Frontal cortex (tissue), 4 donors: ENCODE measurements at places on chromosomes 12 and 14.

DNA sequence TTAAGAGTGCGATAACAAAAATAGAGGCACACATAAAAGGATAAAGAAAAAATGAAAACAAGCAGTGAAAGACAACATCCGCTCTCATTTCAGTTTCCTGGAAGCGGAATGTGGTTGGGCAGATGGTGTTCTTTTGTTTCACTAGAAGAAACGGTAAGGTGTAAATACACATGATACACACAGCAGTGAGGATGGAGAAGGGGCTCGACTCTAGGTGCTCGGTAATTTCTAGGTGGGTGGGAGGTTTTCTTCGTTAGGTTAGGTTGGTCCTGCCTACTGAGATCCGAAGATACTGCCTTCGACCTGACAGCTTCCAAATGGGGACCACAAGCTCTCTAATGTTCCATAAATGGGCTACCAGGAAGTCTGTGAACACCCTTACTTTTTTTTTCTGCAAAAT is 1082.5 kb downstream of the BCL11B start:
- no peak for DNase-seq

DNA sequence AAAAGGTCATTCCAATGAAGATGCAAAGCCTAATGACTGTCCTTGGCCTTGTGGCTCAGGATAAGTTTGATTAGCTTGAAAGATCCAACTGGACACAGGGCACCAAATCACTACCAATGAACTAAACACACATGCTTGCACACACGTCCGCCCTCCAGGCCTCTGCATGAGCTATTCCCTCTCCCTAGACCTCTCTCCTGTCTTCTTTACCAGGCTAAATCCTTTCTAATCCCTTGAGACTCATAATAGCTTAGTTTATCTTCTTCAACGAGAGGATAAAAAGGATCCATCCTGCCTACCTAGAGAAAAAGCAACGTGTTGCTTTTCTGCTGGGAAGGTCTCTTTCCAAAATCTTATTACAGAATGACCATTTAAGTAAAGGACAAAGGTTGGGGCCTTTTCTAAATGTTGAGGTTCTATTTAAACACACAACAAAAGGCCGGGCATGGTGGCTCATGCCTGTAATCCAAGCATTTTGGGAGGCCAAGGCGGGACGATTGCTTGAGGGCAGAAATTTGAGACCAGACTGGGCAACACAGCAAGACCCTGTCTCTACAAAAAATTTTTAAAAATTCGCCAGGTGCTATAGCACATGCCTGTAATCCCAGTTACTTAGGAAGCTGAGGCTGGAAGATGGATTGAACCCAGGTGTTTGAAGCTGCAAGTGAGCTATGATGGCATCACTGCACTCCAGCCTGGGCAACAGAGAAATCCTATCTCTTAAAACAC is 22.4 kb downstream of the PXN start:
- no peak for DNase-seq

- no peak for DNase-seq
Measured at GRCh38 chr12:123140676-123141614, 9.9 kb downstream of the PITPNM2 start.

DNA sequence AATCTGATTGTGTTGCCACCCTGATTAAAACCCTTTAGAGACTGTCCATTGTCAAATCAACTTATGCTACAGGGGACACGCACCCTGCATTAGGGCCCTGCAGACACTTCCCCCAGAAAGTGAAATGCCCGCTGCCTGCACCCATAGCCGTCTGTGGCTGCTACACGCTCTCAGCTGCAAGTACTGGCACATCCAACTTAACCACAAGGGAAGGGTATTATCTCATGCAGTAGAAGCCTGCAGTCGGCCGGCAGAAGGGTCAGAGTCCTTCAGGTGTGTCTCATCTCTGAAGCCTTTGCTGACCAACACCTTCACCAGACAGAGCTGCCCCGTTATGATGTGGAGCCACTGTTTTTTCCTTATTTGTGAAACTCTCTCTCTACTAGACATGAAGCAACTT is 20.8 kb downstream of the CFAP251 start:
- no peak for DNase-seq

DNA sequence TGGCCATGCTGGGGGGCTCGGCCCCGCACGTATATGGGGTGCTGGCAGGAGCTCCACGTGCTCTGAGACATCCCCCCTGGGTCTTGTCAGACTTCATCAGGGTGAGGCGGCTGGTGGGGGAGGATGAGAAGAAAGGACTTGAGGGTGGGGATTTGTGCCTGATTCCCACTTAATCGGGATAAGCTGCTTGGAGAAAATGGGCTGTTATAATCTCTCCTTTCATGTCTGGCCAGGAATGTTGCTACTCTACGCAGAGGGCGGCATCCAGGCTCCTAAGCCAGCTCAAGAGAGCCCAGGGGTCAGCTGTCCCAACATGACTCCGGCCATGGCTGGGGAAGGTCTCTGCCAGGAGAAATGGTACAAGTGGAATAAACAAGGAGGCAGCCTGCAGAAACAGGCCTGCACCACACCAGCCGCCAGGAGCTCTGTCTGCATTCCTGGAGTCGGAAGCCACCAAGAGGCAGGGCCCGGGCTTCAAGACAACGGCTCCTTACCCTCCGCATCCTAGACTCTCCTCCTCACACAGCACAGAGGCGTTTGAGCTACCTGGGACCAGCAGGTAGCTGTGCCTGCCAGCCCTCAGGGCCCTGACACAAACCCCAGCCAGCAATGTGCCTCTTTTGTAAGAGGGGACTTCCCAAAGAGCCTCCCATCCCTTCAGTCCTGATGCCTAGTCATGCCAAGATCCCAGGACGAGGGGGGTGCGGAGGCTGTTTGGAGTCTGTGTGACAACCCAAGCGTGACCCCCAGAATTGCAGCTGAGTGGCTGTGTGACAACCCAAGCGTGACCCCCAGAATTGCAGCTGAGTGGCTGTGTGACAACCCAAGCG is 195.8 kb upstream of the DIO3 start:
- DNase-seq, result no peak
